ENCODE measurements at places on chromosomes 3 and 15. TPM values are rescaled to one million over a fixed set of nuclear protein-coding genes. Genes with fewer than 3 reads are reported as not detected.

The IL5RA gene
- not detected for total RNA-seq

DNA sequence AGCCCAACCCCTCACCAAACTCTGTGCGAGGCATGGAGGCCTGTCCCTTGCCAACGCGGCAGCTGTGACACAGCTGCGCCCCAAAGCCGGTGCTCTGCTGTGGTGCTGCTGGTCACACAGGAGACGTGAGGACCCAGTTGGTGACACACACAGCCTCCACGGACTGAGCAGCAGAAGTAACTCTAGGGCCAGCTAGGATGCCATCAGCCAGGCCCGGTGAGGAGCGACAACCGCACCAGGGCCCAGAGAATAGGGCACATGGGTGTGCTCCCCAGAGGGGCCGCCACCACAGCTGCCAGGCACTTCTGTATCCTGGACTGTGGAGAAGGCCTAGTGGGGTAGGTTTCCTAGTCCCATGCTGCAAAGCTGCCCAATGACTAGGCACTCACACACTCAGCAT, 10.7 kb downstream of the ZXDC start:
- no peak for DNase-seq

DNA sequence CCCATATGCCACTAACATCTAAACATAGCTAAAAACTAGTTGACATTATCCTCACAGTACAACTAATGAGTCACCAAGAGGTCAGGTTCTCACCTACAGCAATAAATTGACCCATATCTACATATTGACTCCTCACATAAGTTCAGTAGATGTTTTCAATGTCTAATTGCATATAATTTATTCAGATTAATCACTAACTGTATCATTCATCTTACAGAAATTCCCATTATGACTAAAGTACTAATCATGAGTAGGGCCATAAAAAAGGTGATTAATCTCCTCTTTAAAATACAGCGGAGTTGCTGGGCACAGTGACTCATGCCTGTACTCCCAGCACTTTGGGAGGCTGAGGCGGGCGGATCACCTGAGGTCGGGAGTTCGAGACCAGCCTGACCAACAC, 82.4 kb upstream of the ST3GAL6 start:
- DNase-seq = no peak

GRCh38 chr3:173401369-173401768, 3.8 kb downstream of the NLGN1 start:
- no peak for DNase-seq

GRCh38 chr15:73697033-73697467, 12.9 kb downstream of the CD276 start:
- peak; percentile 62 for DNase-seq

The TNNC1 gene
- total RNA-seq = 2.7 TPM

The FBXW12 gene
- total RNA-seq = 0.66 TPM

The MOBP gene
- total RNA-seq = not detected

- no peak for DNase-seq
Observed at GRCh38 chr3:157464321-157464720, 27.7 kb downstream of the PTX3 start.

The TFG gene
- total RNA-seq = 75.0 TPM

- no peak for DNase-seq
Observed at GRCh38 chr3:127407026-127407939, 119.4 kb upstream of the PRR20G start.

DNA sequence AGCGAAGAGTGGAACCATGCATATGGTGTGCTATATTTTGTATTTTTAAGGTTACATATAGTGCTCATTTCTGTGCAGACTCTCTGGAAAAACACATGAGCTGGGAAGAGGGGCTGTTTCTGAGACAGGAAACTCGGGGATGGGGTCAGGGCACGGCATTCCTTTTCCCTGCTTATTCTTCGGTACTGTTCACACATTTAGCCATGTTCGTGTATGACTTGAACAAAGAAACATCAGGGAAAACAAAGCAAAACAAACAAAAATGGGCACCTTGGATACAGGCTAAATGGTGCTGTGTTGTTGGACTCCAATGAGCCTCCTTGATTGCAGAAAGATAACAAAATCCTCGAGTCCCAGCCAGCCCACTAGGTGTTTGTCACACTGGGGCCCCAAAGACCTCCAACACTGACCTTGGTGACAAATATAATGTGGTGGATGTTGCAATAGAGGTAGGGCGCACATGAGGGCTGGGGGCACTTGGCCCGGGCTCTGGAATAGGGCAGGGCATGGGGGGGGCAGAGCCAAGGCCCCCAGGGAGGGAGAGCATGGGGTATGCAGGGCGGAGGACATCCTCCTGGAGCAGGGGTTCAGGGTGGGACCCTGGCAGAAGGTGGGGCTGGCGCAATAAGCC, 19.3 kb downstream of the DNASE1L3 start:
- no peak for DNase-seq

DNA sequence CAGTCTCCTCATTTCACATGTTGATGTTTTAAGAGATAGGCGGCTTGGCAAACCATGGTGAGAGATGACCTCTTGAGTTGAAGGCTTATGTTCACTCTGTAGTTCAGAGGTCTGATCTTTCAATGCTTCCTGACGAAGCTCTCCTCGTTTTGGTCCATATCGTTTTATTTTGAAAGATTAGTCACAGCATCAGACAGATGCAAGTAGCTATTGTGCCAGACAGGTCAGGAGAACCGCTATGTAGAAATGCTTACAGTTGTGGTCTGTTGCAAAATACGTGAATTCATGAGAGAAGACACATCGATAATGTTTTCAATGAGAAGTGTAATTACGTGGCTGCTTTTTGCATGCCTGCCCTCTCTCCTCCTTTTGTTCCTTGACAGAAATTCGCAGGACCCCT, 47.5 kb downstream of the CHL1 start:
- no peak for DNase-seq
